Cortex of kidney (tissue), 1 donor: ENCODE measurements at places on chromosomes 3 and 15.

DNA sequence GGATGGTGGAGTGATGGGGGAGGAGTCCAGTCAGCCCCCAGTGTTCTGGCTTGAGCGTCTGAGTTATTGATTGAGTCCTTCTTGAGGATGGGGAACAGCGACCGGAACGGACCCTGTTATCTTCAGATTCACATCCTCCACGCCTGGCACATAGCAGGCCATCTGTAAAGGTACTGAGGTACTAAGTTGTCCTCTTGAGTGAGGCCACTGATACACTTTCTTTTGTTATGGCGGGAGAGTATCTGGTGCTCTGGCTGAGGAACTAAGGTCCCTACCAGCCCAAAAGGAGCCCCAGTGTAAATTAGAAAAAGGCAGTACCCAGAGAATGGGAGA, 16.7 kb upstream of the HRH1 start:
- no peak for DNase-seq

DNA sequence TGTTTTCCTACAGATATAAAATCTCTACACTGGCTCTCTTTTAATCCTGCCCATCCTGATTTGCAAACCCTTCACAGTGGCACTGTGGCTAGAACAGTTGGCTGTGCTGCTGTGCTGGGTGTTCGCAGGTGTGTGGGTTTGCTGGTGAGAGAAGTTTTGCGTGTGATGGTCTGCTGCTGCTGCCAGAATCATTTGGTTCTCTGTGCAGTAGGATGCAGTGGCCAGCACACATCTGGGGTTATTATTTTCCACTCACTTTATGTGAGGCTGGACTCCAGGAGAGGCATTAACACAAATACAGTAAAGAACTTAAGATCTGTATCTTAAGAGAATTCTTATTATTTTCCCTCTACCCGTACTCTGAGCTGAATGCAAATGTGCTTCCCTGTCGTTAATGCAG, 16.0 kb upstream of the PSMD6 start:
- DNase-seq: no peak

DNA sequence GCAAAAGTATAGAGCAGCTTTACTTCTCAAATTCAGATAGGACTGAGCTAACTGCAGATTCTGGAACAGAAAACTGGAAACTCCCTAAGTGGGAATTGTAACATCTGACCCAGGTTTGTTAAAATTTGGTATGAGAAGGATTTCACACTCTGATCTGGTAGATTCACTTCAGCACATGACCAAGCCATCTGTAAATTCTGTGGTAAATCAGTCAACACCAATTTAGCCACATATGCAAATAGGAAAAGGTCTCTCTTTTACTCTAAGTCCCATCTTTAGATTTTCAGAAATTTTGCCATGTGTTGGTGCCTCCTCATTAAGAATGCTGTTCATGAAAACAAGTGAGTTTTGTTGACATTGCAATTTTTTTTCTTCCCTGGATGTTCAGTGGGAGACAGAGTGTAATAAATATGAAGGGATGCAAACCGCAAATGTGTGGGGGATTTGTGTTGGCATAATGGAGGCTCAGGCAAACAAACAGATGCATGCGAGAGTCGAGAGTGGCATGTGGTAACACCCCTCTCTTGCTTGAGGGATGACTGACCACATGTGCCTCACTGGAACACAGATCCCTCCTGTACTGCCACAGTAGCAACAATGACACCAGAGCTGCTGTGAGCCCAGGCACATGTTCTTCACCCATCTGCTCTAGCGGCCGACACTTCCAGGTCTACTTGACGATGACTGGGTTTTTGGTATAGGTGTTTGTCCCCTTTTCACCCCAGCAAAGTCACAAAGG, 146.6 kb downstream of the FEZF2 start:
- no peak for DNase-seq

GRCh38 chr3:82496890-82497560, 735.6 kb upstream of the GBE1 start:
- DNase-seq: no peak

GRCh38 chr3:30522476-30522875, 83.9 kb upstream of the TGFBR2 start:
- DNase-seq: no peak

- DNase-seq: no peak
Measured at GRCh38 chr3:129602730-129603560, 3.5 kb downstream of the PLXND1 start.

DNA sequence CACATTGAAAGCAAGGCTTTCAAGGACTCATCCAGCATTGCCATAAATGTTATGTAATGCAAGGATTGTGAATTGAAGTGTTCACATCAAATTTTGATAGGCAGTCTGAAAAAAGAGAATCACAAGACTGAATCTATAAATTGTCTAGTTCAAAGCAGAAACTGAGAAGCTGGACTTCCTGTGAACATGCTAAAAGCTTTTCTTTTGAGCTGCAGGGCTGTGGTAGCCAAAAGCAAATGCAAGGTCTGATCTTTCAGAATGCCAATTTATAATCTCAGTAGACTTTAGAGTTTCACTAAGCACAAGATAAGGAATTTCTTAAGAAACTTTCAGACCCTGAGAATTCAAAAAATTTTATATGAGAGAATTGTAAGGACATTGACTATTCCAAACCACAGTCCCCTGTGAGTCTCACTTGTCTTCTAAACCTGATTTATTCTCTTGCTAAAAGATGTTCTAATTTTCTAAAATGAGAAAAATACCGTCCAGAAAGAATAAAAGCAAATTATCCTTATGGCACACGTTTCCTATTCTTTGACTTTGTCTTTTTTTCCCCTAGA, 1700.3 kb downstream of the OTOL1 start:
- no peak for DNase-seq

- no peak for DNase-seq
Measured at GRCh38 chr3:195441992-195442572, 738 bp downstream of the ACAP2 start.

GRCh38 chr15:40633178-40633577, 39.1 kb downstream of the KNL1 start:
- DNase-seq: no peak

DNA sequence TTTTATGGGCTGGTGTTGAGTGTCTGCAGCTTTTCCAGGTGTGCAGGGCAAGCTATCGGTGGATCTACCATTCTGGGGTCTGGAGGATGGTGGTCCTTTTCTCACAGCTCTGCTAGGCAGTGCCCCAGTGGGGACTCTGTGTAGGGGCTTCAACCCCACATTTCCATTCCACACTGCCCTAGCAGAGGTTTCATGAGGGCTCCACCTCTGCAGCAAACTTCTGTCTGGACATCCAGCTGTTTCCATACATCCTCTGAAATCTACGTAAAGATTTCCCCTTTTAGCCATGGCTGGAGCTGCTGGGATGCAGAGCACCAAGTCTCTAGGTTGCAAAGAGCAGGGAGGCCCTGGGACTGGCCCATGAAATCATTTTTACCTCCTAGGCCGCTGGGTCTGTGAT, 11.6 kb downstream of the RFX7 start:
- no peak for DNase-seq

DNA sequence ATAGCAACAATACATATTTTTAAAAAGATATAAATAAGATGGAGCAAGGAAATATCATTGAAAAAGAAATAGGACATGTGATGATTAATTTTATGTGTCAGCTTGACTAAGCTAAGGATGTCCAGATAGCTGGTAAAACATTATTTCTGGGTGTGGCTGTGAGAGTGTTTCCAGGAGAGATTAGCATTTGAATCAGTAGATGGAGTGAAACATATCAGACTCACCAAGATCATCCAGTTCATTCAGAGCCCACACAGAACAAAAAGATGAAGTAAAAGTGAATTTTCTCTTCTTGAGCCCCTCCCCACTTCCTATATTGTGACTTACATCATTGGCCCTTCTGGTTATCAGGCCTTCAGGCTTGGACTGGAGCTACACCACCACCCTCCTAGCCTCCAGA, 61.6 kb upstream of the TUSC7 start:
- no peak for DNase-seq

DNA sequence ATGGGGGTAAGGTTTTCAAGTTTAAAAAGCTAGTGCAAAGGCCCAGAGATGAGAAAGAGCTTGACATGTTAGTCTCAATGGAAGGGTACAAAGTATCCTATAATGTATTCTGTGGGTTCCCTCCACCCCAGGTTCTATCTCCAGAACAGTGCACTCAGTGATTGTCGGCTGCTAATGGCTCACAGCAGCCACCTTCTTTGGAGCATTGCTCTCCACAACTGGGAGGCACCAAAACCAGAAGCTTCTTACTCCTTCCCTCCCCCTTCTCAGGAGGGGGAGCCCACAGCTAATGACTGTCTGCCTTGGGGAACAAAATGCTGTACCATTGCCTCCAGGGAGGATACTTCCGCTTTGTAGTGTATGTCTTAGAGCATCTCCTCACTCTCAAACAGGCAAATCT, 439.4 kb upstream of the RBMS3 start:
- DNase-seq: no peak

DNA sequence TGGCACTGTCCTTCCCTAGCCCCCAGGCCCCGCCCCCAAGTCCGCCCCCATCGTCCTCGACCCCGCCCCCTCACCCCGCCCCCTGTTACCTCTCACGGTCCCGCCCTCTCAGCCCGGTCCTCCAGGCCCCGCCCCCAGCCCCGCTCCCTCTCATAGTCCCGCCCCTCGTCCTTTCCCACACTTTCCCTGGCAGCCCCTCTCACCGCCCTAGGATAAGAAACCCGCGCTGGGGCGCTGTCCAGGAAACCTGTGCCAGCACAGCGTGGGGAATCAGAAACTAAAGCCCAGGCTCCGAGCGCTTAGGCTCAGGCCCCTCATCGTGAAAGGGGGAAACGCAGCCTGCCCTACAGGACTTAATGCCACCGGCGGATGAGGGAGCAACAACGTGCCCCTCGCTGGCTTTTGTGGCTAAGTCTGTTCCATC, 20.9 kb downstream of the TRPM1 start:
- no peak for DNase-seq

- no peak for DNase-seq
Measured at GRCh38 chr3:87796137-87796842, 262.5 kb downstream of the CGGBP1 start.

DNA sequence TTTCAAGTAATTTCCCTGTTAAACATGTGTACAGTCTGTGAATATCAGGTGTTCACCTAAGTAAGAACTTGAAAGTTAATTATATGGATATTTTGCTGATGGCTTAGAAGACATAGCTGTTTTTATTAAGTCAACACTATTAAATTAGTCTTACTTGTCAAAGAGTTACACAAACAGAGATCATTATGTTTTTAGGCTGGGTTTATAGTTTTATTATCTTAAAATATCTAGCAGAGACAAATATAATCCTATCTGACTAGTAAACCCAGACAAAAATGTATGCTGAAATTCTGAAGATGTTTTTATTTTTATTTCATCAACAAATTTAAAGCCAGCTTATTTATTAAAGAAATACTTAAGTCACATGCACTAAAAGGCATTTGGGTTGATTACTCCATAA, 51.2 kb upstream of the CCK start:
- no peak for DNase-seq

DNA sequence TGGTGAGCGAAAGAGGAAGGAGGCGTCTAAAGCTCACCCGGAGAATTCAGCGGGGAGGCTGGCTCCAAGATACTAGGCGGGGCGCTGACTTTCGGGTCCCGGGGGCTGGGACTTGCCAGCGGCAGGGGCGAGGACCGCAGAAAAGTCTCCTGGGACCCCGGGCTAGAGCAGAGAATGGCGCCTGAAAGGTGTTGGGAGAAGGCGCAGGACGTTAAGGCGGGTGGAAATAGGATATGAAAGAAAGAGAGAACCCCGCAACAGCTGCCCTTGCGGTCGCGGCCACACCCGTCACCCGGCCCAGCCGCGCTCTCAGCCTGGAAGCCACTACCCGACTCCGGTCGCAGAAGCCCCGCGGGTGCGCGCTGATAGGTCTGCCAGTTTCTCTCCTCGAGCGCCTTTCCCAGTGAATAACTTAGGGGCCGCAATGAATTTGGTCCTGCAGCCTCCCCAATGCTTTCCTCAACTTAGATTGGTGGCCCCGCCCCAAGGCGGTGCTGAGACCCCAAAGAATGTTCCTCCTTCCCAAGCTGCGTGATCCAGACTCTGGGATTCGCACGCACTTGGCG, 604 bp downstream of the LTK start:
- DNase-seq: no peak

DNA sequence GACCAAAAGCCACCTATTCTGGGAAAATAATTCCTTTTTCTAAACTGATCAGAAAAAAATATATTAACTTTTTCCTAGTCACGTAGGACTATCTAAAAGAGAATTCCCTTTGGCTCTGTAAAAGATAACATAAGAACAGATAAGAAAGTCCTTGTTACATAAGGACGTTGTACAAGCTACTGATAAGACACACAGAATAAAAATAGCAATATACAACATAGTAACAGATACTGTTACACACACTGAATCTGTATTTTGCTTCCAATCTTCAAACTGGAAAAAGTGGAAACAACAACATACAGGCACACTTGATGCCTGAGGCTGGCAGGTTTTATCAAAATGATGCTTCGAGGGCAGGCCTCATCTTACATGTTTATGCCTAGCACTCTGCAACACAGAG, 59.8 kb downstream of the SNX4 start:
- DNase-seq: no peak
